Panc1 (cell line): ENCODE measurements at places on chromosomes 4 and X.

DNA sequence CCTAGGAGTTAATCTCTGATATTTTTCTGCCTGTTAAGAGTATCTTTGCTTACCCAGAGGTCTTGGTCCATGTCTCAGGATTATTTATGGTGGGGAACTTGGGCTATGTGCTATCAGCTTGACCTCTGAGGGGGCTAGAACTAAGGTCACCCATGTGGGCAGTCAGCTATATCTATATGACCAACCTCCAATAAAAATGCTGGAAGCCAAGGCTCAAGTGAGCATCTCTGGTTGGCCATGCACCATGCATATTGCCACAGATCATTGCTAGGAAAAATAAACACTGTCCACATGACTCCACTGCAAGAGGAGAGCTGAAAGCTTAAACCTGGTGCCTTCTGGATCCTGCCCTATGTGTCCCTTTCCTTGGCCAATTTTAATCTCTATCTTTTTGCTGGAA is 196.5 kb upstream of the SLC7A11 start:
- no peak for DNase-seq

DNA sequence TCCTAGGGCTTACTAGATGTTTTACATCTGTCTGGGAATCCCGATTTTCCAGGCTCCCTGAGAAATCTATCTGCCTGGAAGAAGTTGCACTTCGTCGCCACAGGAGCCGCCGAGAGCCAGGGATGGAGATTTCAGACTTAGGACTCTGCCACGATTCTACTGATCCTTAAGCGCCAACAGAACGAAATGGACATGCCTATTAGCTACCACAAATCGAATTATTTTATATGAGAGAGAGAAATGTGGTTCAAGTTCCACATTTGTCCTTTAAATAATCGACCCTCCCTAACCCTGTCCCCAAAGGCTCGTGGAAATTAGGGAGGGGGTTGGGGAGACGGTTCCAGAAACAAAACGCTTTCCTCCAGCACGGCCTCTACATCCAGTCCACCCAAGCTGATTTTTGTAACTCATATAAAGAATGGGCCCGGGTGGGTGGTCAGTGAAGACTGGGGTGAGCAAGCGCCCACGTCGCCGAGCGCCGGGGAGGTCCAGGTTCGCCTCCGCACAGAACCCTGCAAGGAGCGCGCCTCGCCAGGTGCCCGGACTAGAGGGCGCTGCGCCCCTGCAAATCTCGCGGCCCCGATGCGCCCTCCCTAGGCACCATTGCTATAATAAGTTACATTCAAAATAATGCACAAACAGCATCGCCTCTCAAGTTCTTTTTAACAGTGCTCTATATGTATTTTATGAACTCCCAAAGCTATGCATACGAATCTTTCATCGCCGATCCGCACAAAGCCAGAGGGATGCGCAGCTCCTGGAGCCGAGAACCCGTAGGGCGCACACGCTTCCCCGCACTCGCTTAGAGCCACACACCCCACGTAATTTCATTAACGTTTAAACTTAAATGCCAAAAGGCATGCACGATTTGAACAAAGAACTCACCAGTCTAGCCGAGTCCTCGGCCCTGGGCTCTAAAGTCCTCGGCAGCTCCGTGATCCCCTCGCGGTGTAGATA is 2.1 kb upstream of the FAT1 start:
- DNase-seq: peak; percentile 51

- no peak for DNase-seq
Measured at GRCh38 chrX:101749436-101749835, 89.8 kb upstream of the ARMCX2 start.

- DNase-seq: no peak
Measured at GRCh38 chr4:101198682-101199339, 148.5 kb downstream of the PPP3CA start.

GRCh38 chr4:37439809-37440474 is 195.4 kb downstream of the NWD2 start:
- DNase-seq: no peak

DNA sequence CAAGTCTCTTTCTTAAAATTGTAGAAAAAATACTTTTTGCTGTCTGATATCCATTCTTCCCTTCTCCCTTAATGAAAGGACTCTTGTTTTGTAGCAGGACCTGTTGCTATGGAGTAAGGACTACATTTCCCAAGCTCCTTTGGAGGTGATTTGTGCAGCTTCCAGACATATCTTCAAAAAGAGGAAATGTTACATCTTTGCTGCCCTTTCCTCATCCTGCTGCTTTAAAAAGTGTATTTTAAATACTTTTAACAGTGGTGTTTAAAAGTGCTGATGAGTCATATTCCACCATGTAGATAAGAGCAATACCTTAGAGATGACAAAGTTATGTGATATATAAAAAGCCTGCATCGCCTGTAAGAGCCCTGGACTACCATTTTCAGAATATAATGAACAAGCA is 98.7 kb downstream of the CFAP299 start:
- no peak for DNase-seq

GRCh38 chr4:166073783-166074182 is 200.7 kb downstream of the TLL1 start:
- DNase-seq: no peak

- DNase-seq: no peak
Measured at GRCh38 chrX:45852884-45853283, 652.2 kb upstream of the DIPK2B start.

GRCh38 chrX:80022363-80023031 is 7.9 kb downstream of the TBX22 start:
- no peak for DNase-seq

DNA sequence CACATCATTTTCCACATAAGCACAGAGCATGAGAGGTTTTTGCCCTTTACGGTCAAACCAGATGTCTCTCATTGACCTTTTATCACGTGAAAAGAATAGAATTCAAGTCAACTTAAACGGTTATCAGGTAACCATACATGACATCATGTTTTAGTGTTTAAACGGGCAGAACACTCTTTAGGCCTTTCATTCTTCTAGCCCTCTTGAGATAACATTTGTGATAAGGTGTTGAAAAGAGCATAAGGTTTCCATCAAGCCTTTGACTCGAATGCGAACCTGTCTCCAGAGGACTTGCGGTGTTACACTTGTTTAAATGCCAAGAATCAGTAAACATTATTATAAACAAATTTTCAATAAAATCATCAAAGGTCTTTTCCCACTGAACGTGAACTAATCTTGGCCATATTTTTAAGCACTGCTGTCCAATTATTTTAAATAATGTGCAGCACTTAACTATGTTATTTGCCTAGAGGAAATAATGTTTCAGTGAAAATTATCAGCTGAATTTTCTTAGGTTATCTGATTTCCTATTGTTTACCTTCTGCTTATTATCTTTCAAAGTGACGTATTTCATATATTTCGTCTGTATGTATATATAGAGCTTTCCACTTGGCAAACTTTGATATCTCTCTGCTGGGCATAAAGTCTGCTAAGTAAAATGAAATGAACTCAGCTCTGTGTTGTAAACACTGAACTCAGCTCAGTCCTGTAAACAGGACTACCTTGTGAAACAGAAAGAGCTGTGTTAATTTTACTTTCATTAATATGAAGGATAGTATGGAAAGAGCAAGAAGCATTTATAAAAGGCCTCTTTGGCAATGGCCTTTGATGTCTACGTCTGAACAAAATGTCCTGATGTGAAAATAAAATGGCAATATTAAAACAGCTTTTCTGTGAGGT is 33.3 kb downstream of the TENM3 start:
- no peak for DNase-seq

- DNase-seq: no peak
Measured at GRCh38 chr4:56728512-56728911, 47.4 kb upstream of the HOPX start.

DNA sequence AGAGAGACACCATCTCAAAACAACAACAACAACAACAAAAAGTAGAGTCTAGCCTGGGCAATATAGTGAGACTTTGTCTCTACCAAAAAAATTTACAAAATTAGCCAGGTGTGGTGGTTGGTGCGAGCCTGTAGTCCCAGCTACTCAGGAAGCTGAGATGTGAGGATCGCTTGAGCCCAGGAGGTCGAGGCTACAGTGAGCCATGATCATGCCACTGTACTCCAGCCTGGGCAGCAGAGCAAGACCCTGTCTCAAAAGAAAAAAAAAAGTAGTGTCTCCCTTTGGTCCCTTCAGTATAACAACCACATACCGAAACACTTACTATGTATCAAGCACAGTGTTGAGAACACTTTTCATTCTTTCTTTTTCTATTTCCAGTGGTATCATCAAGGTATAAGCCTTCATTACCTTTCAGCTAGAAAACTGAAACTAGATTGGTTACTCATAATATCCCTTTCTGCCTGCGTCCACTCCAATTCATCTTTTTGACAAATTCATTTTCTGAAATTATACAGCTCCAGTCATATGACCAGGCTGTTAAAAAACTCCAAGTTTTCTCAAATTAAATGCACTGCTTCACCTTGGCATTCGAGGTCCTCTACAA is 54.1 kb downstream of the RPS6KA3 start:
- DNase-seq: no peak

- no peak for DNase-seq
Measured at GRCh38 chrX:112218388-112218787, 135.8 kb upstream of the TRPC5 start.

DNA sequence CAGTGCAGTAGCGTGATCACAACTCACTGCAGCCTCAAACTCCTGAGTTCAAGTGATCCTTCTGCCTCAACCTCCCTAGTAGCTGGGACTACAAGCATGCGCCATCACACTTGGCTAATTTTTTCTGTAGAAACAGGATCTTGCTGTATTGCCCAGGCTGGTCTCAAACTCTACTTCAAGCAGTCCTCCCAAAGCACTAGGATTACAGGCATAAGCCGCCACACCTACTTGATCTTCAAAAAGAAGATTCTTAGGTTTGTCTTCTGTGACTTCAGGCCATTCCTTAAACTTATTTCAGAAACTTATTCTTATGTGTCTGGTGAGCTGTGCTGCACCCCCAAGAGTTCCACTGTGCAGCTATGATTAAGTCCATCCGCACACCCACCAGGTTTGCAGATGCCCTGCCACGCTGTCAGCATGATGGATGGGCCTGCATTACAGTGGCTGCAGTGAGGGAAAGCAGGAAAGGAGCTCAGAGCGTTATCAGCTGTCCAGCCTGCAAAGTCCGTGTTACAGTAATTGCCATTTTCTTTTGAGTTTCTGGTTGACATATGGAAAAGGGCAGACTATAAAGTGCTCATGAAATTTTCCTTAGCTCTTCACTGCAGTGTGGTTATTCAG is 146.6 kb downstream of the AASDH start:
- DNase-seq: no peak

- no peak for DNase-seq
Measured at GRCh38 chr4:30460818-30461217, 259.4 kb upstream of the PCDH7 start.

DNA sequence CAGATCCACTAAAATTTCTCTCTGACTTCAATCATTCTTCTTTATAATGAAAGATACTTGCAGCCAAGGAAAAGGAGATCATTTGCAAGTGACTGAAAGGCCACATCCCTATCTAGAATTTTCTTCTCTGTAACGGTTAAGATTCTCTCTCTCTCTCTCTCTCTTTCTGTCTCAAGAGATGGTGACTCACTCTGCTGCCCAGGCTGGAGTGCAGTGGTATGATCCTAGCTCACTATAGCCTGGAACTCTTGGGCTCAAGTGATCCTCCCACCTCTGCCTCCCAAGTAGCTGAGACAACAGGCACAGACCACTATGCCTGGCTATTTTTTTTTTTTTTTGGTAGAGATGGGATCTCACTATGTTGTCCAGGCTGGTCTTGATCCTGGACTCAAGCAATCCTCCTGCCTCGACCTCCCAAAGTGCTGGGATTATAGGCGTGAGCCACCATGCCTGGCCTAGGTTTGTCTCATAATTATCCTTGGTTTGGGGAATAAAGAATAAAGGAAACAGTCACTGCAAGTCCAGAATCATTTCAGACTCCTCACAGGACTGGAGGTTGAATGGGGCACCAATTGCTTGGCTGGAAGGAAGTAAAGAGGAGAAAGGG is 33.3 kb upstream of the GALNT7 start:
- no peak for DNase-seq
